NCI-H2081 treated with DMSO at 0.1 percent for 48 hours (cell line): ENCODE measurements at places on chromosomes 12 and 14.

GRCh38 chr12:27554421-27555186 is 30.6 kb downstream of the PPFIBP1 start:
- DNase-seq: no peak

DNA sequence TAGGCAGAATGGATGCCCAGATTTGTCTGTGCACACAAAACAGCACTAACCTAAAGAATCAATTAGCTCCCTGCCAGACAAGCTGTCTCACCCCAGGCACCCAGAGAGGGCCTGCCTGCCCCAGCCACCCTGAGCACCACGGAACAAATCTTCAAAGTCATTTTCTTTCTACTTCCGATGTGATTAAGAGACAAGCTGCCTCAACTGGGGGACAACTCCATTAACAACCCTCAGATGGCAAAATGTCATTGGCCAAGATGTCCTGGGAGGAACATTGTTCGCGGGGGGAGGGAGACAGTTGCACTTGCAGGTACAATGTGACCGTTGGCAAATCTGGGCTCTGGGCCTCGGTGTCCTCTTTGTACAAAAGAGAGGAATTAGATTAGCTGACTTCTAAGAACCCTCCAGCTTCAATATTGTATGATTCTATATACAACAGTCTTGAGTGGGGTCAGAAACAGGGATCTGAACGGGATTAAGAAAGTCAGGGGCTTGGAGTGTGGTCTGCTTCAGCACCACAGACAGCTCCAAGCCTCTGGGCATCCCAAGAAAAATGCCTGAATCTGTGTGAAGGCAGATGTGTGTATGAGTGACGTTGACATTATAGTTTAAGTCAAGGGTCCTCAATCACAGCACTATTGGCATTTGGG is 42.8 kb upstream of the CMKLR1 start:
- no peak for DNase-seq

- DNase-seq: no peak
Measured at GRCh38 chr14:89146274-89146673, 270.8 kb downstream of the FOXN3 start.

DNA sequence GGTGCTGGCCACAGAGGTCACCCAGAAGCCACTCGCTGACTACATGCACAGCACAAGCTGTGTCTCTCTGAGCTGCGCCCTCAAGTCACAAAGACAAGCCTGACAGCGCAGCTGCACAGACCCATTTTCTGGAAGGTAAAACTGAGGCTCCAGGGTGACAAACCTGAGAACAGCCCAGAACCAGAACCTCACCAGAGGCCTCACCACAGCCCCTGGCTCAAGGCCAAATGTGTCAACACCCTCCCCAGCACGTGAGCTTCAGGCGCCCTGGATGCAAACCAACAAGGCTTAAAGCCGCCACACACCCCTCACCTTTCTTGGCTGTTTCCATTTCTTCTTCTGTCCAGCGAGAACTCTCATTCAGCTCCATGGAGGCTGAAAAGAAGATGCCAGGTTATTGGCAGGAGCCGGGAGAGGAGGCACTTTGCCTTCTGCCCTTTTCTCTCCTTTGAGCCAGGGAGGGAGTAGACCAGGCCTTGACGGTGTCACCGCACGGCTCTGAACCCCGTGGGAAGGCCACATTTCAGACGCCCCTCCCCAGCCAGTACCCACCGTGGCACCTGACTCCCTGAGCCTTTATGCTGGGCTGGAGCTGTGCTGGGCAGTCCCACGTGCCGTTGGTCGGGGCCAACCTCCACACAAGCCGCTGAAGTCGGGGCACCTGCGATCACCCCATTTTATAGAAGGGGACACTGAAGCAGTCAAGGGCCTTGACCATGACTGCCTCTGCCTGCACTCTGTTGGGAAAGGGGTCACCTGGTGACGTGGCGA is 103.1 kb downstream of the RFLNA start:
- no peak for DNase-seq

- no peak for DNase-seq
Measured at GRCh38 chr14:34713681-34714319, 593 bp downstream of the CFL2 start.

- no peak for DNase-seq
Measured at GRCh38 chr14:59688224-59689170, 111.9 kb upstream of the CCDC175 start.

DNA sequence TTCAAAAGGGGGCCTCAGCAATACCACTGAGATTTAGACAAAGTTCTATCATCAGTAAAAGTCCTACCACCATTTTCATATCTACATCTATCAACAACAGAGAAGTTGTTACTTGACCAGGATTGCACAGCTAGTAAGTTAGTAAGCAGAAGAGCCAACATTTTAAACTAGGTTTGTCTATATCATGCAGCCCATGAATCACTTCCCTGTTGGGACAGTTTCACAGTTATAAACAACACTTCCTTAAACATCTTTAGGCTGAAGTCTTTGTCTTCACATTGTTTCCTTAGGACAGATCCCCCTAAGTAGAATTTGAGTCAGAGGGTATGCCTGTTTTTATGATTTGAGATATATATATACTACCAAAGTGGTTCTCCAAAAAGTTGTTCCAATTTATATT is 68.5 kb downstream of the DAO start:
- no peak for DNase-seq
